ENCODE measurements at places on chromosomes 1 and 21.

- H3K4me3 ChIP-seq, result no peak overlapping the region
- DNase-seq, result no peak
- no peaks in the 10 kb centered on the region for H3K27me3 ChIP-seq
- H3K36me3 ChIP-seq, result no peaks in the 10 kb centered on the region
- no peak overlapping the region for H3K27ac ChIP-seq
Observed at GRCh38 chr1:58778385-58779000, 5.4 kb downstream of the JUN start.

- H3K36me3 ChIP-seq, result no peaks in the 10 kb centered on the region
- H3K27ac ChIP-seq, result no peak overlapping the region
- no peak overlapping the region for H3K4me3 ChIP-seq
Observed at GRCh38 chr1:235767795-235768194, 98.9 kb downstream of the LYST start.

GRCh38 chr1:24620678-24621077 is 22.4 kb upstream of the SRRM1 start:
- no peak overlapping the region for H3K4me3 ChIP-seq
- DNase-seq, result no peak
- no peaks in the 10 kb centered on the region for H3K4me1 ChIP-seq
- H3K36me3 ChIP-seq, result no peaks in the 10 kb centered on the region
- H3K27ac ChIP-seq, result no peak overlapping the region

- H3K27me3 ChIP-seq, result no peaks in the 10 kb centered on the region
- no peak overlapping the region for H3K4me3 ChIP-seq
- H3K36me3 ChIP-seq, result peaks cover 11% of the 10 kb centered on the region
- H3K4me1 ChIP-seq, result peaks cover 3% of the 10 kb centered on the region
Observed at GRCh38 chr1:2308844-2309243, 80.7 kb downstream of the SKI start.

DNA sequence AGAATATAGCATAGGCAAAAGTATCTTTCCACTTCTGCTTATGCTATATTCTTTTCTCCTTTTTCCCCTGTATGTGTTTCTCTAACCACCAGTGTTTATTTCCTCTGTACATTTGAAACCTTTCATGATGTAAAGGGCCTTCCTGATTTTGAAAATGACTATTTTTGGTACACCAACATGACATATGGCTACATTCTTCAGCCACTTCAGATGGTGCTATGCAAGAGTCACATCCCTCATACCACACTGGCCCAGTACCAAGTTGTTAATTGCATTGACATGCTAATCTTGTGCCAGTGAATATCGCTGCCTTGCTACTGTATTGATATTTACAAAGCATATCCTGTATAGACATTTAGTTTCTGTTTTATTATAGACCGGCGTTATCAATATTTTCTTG is 408.7 kb downstream of the NCAM2 start:
- no peak for DNase-seq
- H3K4me1 ChIP-seq, result no peaks in the 10 kb centered on the region
- no peaks in the 10 kb centered on the region for H3K36me3 ChIP-seq
- H3K4me3 ChIP-seq, result no peak overlapping the region
- H3K27ac ChIP-seq, result no peak overlapping the region
- no peaks in the 10 kb centered on the region for H3K27me3 ChIP-seq

Measured in mesendoderm (in vitro differentiated cells).